ENCODE measurements at places on chromosomes 13 and 19.

DNA sequence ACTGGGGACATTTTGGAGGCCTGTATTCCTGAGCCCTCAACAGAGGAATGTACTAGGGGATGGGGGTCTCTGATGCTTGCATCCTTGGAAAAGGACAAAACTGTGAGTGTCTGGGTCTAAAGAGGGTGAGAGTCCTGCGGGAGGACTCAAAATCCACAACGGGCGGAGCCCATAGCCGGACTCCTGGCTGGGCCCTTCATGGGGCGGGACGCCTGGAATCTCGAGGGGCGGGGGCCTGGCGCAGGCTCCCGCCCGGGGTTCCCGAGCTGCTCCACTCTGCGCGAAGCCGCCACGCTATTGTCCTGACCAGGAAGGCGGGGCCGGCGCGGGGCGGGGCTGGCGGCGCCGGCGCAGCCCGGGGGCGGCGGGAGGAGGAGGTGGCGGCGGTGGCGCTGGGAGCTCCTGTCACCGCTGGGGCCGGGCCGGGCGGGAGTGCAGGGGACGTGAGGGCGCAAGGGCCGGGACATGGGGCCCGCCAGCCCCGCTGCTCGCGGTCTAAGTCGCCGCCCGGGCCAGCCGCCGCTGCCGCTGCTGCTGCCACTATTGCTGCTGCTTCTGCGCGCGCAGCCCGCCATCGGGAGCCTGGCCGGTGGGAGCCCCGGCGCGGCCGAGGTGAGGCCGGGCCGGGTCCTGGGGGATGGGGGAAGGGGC is at the start of gene APLP1:
Gene APLP1, plus strand, starts transcription at position 403 of the 651 bp plus-strand sequence. Its CDS starts 63 bp downstream, at position 466.
- DNase-seq, result peak; percentile 43

DNA sequence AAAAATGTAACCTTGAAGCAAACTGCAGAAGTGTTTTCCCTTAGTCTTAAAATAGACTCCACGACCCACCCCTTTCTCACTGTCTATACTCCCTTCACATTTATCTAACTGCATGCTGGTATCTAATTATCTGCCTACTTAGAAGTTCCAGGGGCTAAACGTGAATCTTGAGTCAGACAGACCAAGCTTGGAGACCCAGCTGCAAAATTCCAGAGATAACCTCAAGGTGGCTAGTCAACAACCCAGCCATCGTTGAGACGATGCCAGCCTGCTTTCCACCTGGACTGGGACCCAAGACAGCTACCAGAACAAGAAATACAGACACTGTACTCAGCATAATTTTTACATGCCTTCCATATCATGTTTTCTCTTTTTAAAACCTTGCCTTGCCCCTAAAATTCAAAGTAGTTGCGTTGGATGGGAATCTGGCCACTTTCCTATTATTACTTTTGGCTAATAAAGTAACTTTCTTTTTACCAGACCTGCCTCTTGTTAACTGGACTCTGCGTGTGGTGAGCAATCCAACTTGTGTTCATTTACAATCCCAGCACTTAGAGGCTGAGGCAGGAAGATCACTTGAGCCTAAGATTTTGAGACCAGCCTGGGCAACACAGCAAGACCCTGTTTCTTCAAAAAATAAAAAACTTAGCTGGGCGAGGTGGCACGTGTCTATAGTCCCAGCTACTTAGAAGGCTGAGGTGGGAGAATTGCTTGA is 82.3 kb downstream of the CDADC1 start:
- DNase-seq, result no peak

DNA sequence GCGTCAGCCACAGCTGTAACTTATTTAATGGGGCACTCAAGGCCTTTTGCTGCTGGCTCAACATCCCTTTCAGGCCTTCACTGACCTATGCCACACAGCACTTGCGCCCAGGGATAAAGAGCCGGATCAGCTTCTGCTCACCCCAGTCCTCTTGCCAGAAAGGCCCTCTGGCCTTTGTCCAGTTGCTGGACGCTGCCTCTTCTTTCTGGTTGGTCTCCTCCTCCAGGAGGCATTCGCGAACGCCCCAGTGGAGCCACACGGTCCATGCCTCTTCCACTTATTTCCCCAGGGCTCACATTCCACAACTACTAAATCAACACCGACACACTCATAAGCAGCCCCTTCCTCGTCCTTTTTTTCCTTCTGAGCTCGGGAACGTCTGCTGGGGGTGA is 3.7 kb upstream of the ZNF329 start:
- no peak for DNase-seq

DNA sequence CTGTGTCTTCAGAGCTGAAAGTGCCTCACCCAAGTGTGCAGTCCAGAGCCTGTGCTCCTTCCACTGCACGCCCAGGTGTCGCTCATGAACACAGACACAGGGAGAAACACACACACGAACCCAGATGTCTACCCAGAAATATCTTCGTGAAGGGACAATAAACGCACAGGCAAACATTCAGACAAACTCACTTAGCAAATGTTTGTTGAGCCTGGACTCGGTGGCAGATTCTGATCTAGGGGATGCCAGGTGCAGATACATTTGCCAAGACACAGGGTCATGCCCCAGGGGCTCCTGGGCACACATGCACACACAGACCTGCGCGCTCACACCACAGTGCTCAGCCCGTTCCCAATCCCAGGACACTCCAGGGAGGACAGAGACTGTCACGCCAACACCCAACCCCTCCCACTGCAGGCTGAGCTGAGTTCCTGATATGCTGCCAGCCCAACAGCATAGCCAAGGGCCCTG is 31.9 kb downstream of the SCGB2B2 start:
- no peak for DNase-seq

GRCh38 chr13:40137400-40137799 is 481.9 kb downstream of the COG6 start:
- DNase-seq, result no peak

DNA sequence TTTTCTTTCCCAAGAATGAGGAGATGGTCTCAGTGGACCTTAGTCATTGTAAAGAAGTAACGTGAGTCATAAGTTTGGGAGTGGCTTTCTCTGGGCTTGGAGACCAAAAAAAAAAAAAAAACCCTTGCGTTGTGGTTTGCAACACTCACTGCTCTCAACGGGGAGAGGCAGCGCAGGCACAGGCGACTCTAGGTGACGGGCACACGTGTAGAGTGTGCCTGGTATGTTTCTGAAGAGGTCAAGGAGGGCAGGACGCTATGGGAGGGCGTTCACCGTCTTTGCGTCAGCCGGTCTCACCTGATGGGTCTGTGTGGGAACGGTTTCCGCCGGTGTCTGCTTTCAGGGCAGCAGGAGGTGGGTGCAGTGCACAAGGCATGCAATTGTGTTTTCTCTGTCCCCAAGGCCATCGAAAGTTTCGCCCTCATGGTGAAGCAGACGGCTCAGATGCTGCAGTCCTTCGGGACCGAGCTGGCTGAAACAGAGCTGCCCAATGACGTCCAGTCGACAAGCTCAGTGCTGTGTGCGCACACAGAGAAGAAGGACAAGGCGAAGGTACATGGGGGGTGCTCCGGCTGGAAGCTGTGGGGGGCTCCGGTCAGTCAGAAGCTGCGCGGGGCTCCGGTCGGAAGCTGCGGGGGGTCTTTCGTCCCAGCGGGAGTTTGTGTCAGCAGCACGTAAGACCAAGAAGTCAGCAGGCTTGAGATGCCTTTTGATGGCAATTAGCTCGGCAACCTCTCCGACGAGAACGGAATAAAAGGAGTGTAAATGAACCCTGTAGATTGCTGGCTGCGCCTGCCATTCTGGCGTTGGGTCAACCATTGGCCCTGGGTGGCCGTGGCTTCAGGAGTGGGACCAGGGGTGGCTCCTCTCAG is 40.8 kb upstream of the F7 start:
- DNase-seq, result no peak

All from CD4-positive, alpha-beta T cell treated with Interleukin-6 at 100 ng/mL for 8 hours (primary cell).